PC-3 (cell line): ENCODE measurements at places on chromosomes 11 and 22. TPM values are rescaled to one million over a fixed set of nuclear protein-coding genes. Genes with fewer than 3 reads are reported as not detected.

GRCh38 chr11:117678658-117679406 lies 118.2 kb downstream of the DSCAML1 start:
- DNase-seq = no peak

The NUP98 gene
- total RNA-seq = 128 and 136 TPM in 2 replicates

DNA sequence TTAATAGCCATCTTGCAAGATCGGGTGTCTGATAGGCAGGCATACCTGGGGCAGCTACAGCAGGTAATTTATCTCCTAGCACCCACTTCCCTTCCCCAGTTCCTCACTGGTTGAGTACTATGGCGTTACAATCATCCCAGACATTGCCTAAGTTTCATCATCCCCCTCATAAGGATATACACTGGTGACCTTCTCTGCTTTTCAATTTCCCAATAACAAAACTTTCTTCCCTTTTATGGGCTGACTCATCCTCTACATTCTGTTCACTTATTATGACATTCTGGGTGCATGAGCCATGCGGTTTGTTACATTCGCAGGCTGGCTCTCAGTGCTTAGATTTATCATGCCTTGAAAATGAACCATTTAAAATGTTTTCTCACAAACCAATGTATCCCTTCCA lies 5.0 kb upstream of the MRPL11 start:
- peak; percentile 98 for DNase-seq

DNA sequence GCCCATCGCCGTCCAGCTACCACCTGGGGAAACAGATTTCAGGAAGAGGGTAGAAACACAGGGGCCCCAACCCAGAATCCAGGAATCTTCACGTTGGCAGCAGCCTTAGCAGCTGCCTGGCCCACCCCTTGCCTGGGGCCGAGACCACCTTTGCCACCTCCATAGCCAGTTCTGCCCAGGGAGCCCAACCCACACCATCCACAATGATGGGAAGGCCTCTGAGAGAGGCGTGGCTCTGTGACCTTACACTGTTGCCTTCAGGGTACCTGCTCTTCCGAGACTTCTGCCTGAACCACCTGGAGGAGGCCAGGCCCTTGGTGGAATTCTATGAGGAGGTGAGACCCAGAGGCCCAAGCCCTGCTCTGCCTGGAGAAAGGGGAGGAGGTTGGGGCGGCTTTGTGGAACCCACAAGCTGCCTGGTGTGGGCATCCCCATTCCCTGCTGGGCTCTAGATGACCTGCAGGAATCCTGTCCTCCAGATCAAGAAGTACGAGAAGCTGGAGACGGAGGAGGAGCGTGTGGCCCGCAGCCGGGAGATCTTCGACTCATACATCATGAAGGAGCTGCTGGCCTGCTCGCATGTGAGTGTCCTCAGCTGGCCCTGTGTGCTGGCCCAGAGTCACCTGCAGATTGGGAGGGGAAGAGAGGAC lies 10.0 kb upstream of the ANKRD13D start:
- no peak for DNase-seq

The FBXO3 gene
- 20.2 and 22.5 TPM in 2 replicates for total RNA-seq

The SLC16A8 gene
- total RNA-seq = not detected in 2 replicates

GRCh38 chr11:16321148-16321547 lies 35.2 kb downstream of the SOX6 start:
- no peak for DNase-seq

The USH1C gene
- not detected in 2 replicates for total RNA-seq

The MS4A12 gene
- total RNA-seq = not detected in 2 replicates
